T-cell (primary cell): ENCODE measurements at places on chromosomes 3 and 15. TPM values are rescaled to one million over a fixed set of nuclear protein-coding genes. Genes with fewer than 3 reads are reported as not detected.

DNA sequence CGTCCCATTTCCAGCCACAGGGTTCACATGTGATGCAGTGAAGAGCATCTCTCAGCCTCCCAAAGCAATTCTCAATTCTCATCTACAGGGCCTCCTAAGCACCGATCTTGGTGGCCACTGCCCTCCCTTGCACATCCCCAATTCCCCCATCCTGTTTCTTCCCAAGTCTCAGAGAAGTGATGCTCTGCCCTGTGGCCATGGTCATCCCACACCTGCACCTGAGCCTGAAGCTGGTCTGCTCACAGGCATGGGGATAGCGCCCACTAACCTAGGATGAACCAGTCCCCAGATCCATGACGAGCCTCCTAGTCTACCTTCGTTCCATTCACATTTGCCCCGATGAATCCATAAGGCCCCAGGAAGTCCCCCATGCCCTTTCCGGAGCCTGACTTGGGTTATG is 201.5 kb downstream of the UACA start:
- no peak for DNase-seq

GRCh38 chr3:18246336-18247060 is 178.6 kb downstream of the SATB1 start:
- DNase-seq, result no peak

DNA sequence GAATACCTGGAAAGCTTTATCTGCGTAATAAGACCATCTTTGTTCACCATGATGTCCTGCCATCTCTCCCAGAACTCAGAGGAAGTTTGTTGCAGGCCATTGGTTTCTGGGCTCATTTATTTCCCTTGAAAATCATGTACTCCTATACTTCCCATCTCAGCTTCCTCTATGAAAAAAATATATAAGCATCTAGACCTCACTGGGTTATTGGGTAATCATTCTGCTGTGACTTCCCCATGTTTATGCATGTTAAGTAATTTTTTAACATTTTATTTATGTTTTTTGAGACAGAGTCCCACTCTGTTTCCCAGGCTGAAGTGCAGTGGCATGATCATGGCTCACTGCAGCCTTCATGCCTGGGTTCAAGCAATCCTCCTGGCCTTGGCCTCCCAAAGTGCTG is 184.5 kb downstream of the ZPLD1 start:
- no peak for DNase-seq

DNA sequence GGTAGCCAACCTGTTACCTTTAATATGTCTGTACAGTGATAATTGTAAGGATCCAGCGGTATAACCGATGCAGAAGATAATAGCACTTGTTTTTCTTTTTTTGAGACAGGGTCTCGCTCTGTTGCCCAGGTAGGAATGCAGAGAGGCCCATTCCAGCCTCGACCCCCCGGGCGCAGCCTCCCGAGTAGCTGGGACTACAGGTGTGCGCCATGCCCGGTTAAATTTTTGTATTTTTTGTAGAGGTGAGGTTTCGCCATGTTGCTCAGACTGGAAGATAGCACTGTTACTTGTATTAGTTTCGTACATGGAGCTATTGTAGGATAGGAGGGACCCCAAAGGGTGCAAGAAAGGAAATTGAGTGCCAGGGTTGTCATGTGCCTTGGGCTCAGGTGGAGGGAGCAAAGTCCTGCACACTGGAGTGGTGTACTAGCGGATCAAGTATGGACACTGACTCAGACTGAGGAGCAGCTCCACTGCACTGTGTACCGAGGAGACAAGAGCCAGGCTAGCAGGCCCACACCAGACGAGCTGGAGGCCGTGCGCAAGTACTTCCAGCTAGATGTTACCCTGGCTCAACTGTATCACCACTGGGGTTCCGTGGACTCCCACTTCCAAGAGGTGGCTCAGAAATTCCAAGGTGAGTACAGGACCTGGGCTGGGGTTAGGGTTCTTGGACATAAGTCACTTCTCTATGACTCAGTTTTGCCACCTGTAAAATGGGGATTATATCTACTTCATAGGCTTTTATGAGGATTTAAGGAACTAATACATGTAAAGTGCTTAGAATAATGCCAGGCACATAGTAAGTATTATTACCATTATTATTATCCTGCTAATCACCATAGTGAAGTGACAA is 1.0 kb downstream of the OGG1 start:
- no peak for DNase-seq

DNA sequence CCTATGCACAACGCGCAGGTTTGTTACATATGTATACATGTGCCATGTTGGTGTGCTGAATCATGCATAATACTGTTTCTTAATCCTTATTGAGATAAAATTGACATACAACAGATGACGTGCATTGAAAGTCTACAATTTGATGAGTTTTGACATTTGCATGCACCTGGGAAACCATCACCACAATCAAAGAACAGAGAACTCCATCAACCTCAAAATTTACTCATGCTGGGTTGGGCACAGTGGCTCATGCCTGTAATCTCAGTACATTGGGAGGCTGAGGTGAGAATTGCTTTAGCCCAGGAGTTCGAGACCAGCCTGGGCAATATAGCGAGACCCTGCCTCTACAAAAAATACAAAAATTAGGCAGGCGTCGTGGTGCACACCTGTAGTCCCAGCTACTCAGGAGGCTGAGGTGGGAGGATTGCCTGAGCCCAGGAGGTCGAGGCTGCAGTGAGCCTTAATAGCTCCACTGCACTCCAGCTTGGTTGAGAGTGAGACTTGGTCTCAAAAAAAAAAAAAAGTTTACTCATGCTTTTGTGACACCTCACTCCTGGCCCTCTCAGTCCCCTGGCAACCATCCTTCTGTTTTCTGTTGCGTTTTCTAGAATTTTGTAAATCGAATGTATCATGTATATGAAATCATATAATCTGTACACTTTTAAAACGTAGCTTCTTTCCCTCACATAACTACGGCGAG is 56.6 kb downstream of the BHLHE40 start:
- DNase-seq, result no peak

GRCh38 chr15:38873158-38873557 is 308.5 kb upstream of the RASGRP1 start:
- no peak for DNase-seq

DNA sequence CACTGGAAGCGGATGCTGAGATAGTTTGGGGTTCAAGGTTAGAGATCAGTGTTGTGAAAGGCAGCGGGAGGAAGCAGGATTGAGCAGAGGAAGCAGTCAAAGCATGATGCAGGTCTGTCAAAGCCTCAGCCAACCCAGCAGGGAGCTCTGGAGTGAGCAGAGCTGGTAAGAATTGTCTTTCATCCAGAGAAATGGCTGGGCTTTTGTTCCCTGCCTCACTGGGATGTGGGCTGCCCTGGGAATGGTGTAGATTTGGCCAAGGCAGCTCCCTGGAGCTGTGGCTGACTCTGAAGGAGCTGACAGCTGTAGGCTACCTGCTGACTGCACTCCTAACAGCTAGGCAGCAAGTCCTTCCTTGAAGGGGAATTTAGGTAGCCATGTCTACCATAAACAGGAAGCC is 61.9 kb upstream of the STXBP5L start:
- DNase-seq, result no peak

DNA sequence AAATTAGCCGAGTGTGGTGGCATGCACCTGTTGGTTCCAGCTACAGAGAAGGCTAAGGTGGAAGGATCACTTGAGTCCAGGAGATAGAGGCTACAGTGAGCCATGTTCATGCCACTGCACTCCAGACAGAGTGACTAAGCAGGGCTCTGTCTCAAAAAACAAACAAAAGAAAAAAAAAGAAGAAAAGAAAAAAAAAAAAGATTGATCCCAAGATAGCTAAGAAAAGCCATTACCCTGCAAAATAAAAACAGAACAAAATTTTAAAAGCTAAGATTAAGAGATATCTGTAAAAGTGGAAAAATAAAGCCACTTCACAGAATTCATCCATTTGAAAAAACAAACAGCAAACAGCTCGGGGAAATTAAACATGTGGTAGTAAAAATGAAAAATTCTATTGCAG is 23.8 kb downstream of the LRRC2 start:
- DNase-seq, result no peak

GRCh38 chr15:79089331-79089889 is 1.2 kb downstream of the RASGRF1 start:
- DNase-seq, result no peak

GRCh38 chr3:42790714-42791229 is 13.5 kb downstream of the HIGD1A start:
- DNase-seq, result no peak

GRCh38 chr3:182527745-182528144 is 265.6 kb upstream of the ATP11B start:
- DNase-seq, result no peak

DNA sequence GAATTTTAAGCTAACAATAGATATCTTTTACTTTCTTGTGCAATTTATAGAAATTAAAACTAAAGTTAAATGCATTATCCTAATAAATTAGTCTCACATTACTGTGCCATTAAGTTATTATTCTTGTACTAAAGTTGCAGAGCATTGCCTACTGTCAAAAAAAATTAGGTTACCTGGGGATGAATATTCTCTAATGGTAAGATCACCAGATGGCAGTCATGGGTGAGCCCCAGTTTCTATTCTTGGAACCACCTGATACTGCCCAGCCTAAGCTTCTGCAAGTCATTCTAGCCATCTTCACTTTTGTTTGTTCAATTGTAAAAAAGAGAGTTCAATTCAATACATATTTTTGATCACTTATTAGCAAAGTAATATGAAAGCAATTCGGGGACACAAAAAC is 213.2 kb downstream of the CADM2 start:
- no peak for DNase-seq

GRCh38 chr3:144821583-144821982 is 850.0 kb downstream of the DIPK2A start:
- DNase-seq, result no peak

- DNase-seq, result no peak
Observed at GRCh38 chr3:83523470-83524073, 1435.2 kb upstream of the CADM2 start.

GRCh38 chr3:119627461-119627860 is 29.8 kb downstream of the PLA1A start:
- no peak for DNase-seq

GRCh38 chr3:21531909-21532308 is 219.1 kb downstream of the ZNF385D start:
- no peak for DNase-seq

DNA sequence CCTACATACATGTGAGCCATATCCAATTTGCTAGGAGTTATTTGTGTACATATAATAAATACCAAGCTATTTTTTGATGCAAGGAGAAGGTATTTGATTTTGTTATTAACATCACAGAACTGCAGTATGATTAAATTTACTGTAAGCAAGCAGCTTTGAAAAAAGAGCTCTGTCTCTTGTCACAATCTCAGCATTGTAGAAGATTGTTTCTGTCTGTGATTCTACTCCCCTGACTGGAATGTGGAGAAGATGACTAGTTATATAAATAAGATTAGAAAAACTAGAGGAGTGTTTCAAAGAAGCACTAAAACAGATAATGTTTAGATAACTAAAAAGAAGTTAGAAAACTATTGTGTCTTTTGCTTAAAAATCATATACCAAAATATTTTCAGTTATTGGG is 17.1 kb upstream of the DCBLD2 start:
- no peak for DNase-seq

GRCh38 chr3:162704799-162705385 is 1208.3 kb downstream of the OTOL1 start:
- no peak for DNase-seq

- no peak for DNase-seq
Observed at GRCh38 chr3:142706321-142707127, 17.3 kb upstream of the TRPC1 start.

- DNase-seq, result no peak
Observed at GRCh38 chr15:87326269-87326668, 930.3 kb downstream of the NTRK3 start.

DNA sequence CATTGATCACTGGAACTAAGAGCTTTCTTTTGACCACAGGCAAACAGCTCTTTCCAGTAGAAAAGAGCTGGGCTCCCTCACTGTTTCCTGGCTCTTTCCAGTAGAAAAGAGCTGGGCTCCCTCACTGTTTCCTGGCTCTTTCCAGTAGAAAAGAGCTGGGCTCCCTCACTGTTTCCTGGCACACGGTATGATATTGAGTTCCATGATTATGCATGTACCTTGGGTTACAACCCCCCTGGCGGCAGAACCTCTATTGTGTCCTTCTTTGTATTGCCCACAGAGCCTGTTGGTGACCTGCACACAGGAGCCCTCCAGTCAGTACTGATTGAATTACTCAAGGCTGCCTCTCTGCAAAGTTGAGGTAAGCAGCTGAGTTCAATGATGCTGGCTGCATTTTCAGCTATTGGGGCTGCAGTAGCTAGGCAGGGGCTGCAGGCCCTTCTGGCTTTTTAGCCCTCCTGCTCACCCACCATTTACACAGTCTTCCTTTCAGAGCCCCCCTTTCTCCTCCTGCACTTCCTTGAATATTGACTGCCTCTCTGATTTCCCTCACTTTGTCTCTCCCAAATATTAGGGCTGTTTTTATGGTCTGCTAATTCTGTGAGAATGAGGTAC is 10.2 kb downstream of the ACKR2 start:
- no peak for DNase-seq

GRCh38 chr3:50168791-50169190 is 13.7 kb downstream of the SEMA3F start:
- DNase-seq, result no peak

DNA sequence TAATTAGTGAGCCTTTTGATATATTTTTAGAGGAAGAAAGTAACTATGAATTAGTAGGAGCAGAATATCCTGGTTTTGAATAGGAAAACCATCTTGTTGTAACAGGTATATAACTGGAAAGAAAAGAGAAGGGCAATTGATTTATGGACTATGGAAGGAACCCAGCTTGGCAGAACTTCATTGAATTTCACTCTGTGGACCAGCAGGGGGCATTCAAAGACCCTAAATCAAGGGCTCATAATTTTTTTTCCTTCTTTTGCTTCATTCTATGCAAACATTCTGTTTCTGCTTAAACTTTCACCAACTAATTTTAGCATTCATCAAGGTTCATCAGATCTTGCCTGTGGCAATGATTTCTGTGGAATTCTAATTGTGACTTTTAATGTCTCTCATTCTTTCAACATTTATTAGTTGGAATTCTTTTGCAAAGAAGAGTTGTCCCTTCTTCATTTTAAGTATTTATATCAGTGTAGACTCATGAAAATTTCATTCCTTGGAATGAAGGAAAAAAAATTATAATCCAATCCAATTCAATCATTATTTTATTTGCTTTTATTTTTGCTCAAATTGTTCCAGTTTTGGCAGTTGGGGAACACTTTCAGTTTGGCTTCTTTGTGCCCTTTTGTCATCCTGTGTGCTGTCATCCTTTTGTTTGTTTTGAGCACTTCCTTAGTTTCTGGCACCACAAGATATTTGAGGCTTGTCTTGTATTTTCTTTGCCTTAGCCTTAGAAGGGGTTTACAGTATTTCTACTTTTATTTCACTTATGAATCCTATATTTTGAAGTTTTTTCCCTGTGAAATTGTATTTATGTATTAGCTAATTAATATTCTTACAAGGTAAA is 30.4 kb downstream of the NXPE3 start:
- DNase-seq, result peak; percentile 35

Gene SLC28A2
- total RNA-seq, result not detected

Gene SHF
- total RNA-seq, result 5.6 TPM

Gene TUSC7
- not detected for total RNA-seq

Gene ADAMTS7
- total RNA-seq, result 2.3 TPM

Gene GPR62
- not detected for total RNA-seq

Gene ZNF660
- total RNA-seq, result 0.47 TPM

Gene KIAA1143
- 29.9 TPM for total RNA-seq

Gene SEMA5B
- total RNA-seq, result 0.30 TPM

Gene RBMS3
- total RNA-seq, result 1.4 TPM

Gene PXYLP1
- 22.0 TPM for total RNA-seq

Gene PIERCE2
- total RNA-seq, result not detected

Gene RTP2
- total RNA-seq, result not detected

Gene CHRFAM7A
- total RNA-seq, result not detected
